Activated T-helper 1 cell treated with anti-CD3 and anti-CD28 coated beads, Interleukin-2, amount 50 U/mL, for 16 hours (primary cell): ENCODE measurements at places on chromosomes 13 and 19.

- no peak for DNase-seq
Measured at GRCh38 chr13:104773775-104774174, 1707.6 kb upstream of the SLC10A2 start.

GRCh38 chr13:110637747-110638146 lies 22.4 kb downstream of the NAXD start:
- no peak for DNase-seq

GRCh38 chr13:95704510-95704909 lies 27.6 kb downstream of the DNAJC3 start:
- no peak for DNase-seq

- no peak for DNase-seq
Measured at GRCh38 chr19:48659768-48660167, 13.0 kb downstream of the NTN5 start.

- no peak for DNase-seq
Measured at GRCh38 chr13:41418027-41418426, 39.3 kb upstream of the RGCC start.

DNA sequence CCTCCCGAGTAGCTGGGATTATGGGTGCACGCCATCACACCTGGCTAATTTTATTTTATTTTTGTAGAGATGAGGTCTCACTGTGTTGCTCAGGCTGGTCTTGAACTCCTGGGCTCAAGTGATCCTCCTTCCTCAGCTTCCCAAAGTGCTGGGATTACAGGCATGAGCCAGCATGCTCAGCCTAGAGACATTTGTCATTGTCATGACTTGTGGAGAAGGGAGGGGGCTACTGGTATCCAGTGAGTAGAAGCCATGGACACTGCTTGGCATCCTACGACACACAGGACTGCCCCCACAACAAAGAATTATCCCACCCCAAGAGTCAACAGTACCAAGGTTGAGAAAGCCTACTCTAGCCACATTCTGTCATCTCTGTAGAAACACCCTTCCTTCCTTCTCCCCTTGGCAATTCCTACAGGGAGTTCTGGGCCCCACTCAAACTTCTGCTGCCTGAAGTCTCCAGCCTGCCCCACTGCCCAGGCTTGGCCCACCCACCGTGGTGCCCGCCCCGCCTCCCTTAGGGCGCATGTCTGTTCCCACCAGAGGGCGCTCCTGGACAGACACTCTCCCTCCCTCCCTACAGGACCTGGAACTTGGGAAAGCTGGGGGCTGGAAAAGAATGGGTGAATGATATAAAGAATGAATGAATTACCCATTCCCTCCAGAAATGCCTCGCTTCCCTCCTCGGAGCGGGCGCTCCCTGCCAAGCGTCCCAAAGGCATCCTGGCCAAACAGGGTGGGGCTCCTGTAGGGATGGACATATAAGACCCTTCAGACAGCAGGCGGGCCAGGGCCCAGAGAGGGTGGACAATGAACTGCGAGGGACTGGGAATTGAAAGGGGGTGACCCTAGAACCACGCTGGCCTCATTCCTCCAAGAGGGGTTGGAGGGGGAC lies 5.5 kb upstream of the EMP3 start:
- peak; percentile 71 for DNase-seq

DNA sequence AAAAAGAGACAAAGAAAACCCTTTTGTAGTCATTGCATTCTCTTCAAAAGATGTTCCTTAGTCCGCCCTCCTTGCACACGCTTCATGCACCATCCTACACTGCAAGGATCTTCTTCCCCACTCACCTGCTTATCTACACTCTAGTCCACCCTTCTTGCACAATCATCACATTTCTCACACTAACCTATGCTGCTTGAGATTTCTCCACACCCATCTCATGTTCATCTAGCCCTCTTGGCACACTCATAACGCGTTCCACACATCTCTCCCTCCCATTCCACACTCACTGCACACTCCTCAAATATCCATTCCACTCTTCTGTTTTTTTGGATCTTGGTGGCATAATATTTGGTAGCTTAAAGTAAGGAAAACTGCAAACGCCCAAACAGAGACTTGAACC lies 22.3 kb upstream of the HNRNPUL1 start:
- DNase-seq: no peak

DNA sequence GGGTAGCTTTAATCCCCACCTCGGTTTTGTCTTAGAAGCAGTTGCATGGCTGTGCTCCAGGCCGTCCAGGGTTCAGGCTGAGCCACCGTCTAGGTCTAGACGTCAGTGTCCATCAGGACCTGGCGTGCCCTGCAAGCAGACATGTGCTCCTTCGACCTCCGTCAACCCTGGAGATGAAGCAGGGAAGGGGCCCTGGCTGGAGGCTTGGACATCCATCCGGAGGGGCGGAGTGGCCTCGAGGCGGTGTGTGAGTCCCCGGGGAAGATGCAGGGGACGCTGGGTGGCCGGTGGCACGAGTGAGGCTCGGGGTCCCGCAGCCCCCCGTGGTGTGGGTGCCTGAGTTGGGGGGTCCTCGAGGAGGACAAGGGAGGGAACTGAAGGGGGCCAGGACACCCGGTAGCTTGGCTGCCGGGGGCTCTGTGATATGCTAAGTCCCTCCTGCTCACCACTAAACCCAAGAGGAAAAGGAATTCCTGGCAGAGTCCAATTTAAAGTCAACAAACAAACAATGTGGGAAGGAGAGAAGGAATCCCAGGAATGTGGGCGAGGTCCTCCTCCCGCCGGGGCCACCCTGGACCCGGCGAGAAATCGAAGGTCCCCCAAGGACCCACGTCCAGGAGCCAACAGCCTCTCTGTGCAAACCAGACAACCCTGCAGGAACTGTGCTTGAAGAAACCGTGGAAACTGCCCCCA lies 14.9 kb upstream of the PTBP1 start:
- no peak for DNase-seq

DNA sequence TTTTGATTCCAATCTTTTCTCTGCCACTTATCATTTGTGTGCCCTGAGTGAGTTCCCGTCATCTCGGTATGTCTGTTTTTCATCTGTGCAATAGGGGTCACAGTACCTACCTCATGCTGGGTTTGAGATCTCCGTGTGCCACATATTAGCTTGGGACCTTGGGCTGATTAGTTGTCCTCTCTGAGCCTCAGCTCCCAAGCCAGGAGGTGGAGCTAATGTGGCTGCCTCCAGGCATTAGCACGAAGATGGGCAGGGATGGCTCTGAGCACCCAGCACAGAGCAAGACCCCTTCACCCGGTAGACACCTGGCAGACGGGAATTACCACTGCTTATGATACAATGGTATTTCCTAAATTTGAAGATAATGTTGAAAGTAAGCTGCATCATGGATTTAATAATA lies 35.8 kb upstream of the XPO4 start:
- DNase-seq: no peak

GRCh38 chr19:4298810-4299550 lies 3.2 kb downstream of the TMIGD2 start:
- DNase-seq: no peak

GRCh38 chr13:112066624-112067004 lies 335 bp upstream of the SOX1 start:
- DNase-seq: peak; percentile 36

GRCh38 chr19:2037651-2038255 lies 13.3 kb downstream of the MKNK2 start:
- no peak for DNase-seq

GRCh38 chr13:44300895-44301638 lies 72.6 kb upstream of the SERP2 start:
- DNase-seq: no peak

- peak; percentile 45 for DNase-seq
Measured at GRCh38 chr13:77026255-77026860, 601 bp downstream of the FBXL3 start.

- no peak for DNase-seq
Measured at GRCh38 chr13:78786459-78786858, 127.5 kb upstream of the OBI1 start.

- DNase-seq: no peak
Measured at GRCh38 chr13:20711301-20712044, 8.0 kb downstream of the IL17D start.

- no peak for DNase-seq
Measured at GRCh38 chr19:38666663-38667511, 19.4 kb downstream of the ACTN4 start.

GRCh38 chr19:35328851-35329285 lies at the start of gene CD22:
Gene CD22, plus strand, starts transcription at chr19:35329187. Its CDS starts 2,854 bp downstream, at chr19:35332041.
- no peak for DNase-seq

- DNase-seq: no peak
Measured at GRCh38 chr19:47765523-47766358, 12.8 kb upstream of the SELENOW start.

DNA sequence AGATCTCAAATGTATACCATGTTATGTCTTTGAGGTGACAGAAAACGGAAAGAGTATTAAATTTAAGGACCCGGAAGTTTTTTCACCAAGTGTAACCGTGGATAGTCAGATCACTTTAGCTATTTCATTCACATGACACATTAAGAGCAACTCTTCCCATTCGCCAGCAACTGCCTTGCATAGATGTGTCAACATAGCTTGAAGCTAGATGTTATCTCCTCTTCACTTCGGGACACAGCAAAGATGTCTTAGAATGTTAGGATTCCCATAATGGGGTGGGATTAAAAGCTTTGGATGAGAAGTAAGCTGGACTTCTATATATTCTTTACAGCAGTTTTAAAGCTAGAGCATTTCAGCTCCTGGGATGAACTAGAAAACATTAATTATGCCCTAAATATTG lies 1135.9 kb upstream of the PCDH20 start:
- no peak for DNase-seq

GRCh38 chr19:49877020-49877878 lies at the start of the genes AKT1S1 and TBC1D17:
Gene AKT1S1, minus strand, starts transcription at chr19:49877355. Its CDS starts 4,060 bp downstream, at chr19:49873295.
Gene TBC1D17, plus strand, starts transcription at chr19:49877702. Its CDS starts 22 bp downstream, at chr19:49877724.
- DNase-seq: peak; percentile 95
